Activated CD8-positive, alpha-beta memory T cell treated with anti-CD3 and anti-CD28 coated beads, Interleukin-2, amount 10 ng/mL, durations not matched to agents 7 days and 5 days (primary cell): ENCODE measurements at places on chromosomes 3 and 15. TPM values are rescaled to one million over a fixed set of nuclear protein-coding genes. Genes with fewer than 3 reads are reported as not detected.

GRCh38 chr15:45677797-45678196, 43.0 kb downstream of the SQOR start:
- DNase-seq, result no peak

DNA sequence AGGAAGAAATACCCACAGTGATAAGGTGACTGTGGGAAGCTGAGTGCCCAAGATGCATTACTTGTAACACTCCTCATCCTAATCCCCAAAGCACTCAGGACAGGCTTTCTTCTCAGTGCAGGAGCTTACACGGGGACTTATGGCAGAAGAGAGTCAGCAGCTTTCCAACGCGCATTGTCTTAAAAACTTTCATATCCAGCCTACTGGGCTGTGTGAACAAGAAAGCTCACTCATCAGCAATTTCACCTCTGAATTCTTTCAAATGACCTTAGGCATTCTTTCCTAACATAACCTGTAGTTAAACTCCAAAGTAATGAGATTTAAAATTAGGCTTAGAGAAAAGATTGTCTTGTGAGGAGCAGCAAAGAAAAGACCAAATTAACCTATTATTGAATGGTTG, 132.3 kb downstream of the KCNAB1 start:
- DNase-seq, result no peak

DNA sequence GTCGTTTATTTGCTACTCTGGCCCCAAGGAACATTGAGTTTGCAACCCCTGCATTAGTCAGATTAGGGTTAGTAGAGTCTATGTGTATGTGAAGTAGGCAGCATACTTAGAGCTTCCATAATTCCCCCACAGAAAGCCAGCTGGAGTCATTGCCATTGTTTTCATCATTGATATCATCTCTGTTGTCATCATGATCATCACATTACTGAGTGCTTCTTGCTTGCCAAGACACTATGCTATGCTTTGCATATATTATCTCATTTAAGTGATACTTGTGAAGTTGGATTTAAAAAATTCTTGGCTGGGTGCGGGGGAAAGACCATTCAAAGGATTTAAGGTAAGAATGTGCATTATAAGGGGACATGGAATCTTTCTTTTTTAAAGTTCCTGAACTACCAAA, 209.0 kb downstream of the CACNA2D3 start:
- DNase-seq, result no peak

DNA sequence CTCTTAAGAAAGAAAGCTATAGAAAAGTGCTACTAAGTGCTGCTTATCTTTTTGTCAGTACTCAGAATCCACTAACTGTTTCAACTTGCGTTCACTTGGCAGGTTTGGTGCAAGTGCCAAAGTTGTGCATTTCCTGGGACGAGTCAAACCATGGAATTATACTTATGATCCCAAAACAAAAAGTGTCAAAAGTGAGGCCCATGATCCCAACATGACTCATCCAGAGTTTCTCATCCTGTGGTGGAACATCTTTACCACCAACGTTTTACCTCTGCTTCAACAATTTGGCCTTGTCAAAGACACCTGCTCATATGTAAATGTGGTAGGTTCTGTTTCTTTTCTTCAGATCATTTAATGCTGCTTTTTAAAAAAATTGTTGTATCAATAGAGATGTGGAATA, 32.6 kb downstream of the GYG1 start:
- DNase-seq, result no peak

GRCh38 chr15:96732704-96733103, 402.2 kb downstream of the NR2F2 start:
- DNase-seq, result no peak

- no peak for DNase-seq
Measured at GRCh38 chr15:23384371-23384770, 29.8 kb downstream of the GOLGA8S start.

DNA sequence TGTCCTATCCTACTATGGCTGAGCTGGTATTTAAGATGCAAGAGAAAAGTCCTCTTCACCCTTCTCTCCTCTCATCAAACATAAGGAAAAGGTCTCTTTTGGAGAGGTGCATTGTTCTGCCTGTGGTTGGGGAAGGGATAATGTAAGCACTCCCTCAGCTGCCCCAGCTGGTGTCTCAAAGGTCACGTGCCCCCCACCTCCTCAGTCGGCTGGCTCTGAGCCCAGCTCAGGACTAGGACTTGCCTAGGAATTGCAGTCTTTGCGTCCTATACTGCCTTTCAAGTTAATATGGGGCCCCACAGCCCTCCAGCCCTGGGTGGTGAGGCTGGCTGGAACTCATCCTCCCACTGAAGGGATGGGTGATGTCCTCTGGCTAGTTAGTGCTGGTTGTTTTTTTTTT, 29.7 kb downstream of the OR4F15 start:
- no peak for DNase-seq

DNA sequence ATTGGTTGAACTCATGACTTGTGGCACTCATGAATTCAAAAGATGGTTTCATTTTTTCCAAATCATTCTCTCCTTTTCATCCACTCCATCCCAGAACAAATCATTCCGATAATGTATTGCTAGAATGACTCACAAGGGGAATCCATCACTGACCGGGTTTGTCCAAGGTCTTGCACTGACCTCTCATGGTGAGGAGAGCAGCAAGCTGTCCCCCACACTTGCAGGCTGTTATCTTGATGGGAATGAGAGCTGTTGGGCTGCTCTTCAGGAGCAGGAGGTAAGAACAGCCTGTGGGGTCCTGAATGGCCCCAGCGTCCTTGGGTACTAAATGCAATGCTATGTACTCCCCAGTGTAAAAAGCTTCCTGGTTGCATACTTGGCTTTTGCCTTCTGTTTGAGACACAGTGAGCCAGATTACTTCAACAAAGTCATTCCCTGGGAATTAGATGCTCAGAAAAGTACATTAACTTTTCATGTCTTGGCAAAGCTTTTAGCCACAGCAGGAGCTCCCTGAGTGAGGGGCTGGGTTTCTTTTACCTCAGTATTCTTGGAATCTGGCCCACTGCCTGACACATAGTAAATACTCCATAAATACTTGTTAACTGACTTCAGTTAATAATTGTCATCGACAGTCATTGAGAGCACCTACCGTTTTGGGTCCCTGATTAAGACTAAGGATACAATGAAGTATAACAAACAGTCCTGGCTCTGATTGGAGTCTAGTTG, 24.1 kb downstream of the CCNL1 start:
- no peak for DNase-seq

GRCh38 chr3:125694761-125695294, 99.5 kb upstream of the OSBPL11 start:
- no peak for DNase-seq

- DNase-seq, result no peak
Measured at GRCh38 chr3:16071206-16071605, 103.3 kb upstream of the GALNT15 start.

GRCh38 chr15:59394166-59394661, 21.5 kb upstream of the MYO1E start:
- DNase-seq, result no peak

DNA sequence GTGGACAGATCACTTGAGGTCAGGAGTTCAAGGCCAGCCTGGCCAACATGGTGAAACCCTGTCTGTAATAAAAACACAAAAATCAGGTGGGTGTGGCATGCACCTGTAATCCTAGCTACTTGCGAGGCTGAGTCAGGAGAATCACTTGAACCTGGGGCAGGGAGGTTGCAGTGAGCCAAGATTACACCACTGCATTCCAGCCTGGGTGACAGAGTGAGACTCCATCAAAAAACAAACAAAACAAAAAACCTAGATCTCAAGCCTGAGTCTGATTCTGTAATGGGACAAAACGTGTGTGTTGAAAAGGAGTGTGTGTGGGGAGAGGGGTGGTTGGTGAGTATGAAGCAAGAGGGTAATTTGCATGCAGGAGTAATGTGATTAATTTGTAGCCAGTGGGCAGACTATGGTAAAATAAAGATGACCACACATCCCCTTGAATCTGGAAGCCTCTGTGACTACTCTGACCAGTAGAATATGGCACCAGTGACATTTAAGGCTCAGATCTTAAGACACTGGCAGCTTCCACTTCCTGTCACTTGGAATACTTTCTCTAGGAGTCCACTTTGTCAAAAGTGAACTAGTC, 18.4 kb upstream of the OPA1 start:
- DNase-seq, result no peak

GRCh38 chr3:187974871-187975271, 179.1 kb upstream of the LPP start:
- no peak for DNase-seq

DNA sequence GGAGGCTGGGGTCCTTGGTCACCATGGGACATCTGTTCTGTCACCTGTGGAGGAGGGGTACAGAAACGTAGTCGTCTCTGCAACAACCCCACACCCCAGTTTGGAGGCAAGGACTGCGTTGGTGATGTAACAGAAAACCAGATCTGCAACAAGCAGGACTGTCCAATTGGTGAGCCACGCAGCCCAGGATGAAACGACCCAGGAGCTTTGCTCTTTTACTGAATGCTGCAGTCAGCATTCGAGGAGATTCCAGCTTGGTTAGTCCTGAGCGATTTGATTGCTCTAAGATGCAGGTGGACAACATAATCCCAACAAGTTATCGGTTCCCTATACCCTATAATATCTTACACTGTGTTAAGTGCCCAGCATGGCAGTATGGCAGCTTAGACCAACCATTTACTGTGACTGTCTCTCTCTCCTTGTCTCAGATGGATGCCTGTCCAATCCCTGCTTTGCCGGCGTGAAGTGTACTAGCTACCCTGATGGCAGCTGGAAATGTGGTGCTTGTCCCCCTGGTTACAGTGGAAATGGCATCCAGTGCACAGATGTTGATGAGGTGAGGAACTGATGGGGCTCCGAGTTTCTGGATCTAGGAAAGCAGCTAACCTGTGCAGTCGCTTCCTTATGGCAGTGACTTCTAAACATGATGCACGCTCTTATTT, 7.8 kb downstream of the THBS1 start:
- no peak for DNase-seq

- no peak for DNase-seq
Measured at GRCh38 chr3:184325715-184326369, 11.4 kb downstream of the EIF4G1 start.

DNA sequence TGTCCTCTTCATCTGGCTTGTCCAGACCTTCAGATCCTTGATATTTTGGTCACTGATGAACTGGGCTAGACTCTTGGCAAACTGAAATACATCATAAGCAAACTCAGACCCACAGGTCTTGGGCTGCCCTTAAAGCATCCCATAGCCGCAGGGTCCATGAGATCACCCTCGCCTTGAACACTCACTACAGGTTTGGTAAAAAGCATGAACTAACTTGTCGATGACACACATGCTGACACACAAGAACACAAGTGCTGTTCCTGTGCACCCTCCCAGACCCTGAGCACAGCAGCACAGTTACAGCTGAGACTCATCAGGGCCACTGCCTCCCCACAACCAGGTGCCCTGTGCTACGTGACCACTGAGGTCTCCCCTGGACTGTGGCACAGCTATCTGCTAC, 21.0 kb downstream of the PFKFB4 start:
- DNase-seq, result no peak

- DNase-seq, result no peak
Measured at GRCh38 chr15:89495638-89496145, 691 bp downstream of the RHCG start.

DNA sequence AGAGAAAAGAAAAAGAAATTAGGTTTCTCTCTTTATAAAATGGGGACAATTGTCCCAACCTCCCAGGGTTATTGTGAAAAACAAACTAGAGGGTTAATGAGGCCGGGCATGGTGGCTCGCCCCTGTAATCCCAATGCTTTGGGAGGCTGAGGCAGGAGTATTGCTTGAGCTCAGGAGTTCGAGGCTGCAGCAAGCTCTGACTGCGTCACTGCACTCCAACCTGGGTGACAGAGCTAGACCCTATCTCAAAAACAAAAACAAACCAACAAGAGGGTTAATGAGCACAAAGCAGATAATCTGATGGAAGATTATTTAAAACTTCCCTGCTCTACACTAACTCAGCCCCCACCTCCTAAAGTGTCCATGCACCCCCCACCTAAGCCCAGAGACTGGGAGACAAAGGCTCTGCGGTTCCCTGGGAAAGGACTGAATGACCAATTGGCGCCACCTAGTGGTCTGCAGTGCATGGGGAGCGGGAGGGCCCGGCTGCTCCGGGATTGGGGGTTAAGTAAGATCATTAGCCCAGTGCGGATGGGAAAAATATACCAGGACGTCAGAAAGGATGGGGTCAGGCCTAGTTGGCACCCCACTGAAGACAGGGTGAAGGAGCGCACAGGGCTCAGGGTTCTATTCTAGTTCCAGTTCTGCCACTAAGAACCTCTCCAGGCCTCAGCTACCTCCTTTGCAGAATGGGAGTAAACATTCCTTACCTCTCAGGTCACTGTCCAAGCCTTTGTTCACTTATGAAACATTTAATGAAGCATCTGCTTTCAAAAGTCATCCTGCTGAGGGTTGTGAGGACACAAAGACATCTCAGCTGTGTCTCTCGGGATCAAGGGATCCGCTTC, 15.6 kb downstream of the PIF1 start:
- peak; percentile 83 for DNase-seq

SELENOT gene
- 130 TPM for total RNA-seq

SNTN gene
- total RNA-seq, result not detected

RTP1 gene
- not detected for total RNA-seq

ZPLD1 gene
- not detected for total RNA-seq

HCLS1 gene
- 305 TPM for total RNA-seq

TRMT10C gene
- 32.9 TPM for total RNA-seq

SLC22A13 gene
- 0.47 TPM for total RNA-seq

FBXW12 gene
- not detected for total RNA-seq

NXPE3 gene
- total RNA-seq, result 20.4 TPM

MEX3B gene
- total RNA-seq, result 0.73 TPM

CNTN6 gene
- not detected for total RNA-seq

GOLGA6A gene
- not detected for total RNA-seq
